ENCODE measurements at places on chromosomes 2 and 18.

DNA sequence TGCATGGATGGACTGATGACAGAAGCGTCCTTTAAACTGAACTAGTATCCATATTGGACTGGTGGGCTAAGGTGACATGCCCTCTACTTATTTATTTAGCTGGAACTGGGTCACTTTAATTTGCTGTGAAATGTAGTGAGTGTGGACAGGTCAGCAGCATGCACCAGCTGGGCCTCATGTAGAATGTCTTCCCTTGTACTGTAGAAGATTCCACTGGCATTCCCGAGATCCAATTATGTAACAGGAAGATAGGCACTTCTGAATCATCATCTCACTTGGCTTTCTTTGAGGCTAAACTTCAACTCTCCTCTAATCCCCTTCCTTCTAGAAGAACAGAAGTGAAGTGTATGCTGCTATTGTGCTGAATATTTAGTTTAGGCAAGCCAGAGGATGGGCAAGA, 296.2 kb downstream of the SLC8A1 start:
- no peak for DNase-seq

DNA sequence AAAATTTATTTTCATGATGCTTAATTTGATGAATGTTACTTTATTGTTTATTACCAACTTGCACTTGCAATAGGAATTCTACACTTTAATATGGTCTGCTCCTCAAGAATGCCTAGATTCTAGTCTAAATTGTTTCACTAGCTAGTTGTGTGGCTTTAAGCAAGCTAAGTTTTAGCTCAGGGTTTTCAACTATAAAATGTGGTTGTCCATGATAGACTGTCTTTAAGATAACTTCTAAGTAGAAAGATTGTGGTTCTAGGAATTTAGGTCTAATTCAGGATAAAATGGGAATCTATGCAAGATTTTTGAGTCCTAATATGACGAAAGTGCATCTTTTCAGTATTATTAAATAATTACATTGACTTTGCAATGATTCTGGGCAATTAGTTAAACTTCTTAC, 294.0 kb downstream of the PLCL1 start:
- no peak for DNase-seq

GRCh38 chr2:218149098-218149497, 17.7 kb downstream of the CXCR1 start:
- DNase-seq, result no peak

DNA sequence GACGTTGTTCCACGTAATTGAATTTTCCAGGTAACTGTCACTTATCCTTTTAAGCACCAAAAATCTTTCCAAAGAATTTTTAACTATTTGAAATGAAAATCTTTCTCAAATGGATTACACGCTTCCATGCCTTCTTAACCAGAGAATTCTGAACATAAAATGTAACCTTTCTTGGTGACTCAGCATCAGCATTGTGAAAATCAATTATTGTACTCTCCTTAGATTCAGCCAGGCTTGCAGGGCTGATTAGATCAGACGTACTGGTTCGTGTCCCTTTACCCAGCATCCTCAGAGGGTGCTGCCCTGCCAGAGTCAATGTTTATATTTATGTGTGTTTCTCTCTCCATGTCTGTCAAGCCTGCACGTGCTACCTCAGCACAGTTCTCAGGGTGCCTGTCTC, 623.9 kb downstream of the CNTNAP5 start:
- DNase-seq, result no peak

GRCh38 chr2:175414882-175415487, 233.5 kb upstream of the ATP5MC3 start:
- no peak for DNase-seq

- no peak for DNase-seq
Observed at GRCh38 chr2:187500585-187501359, 52.7 kb upstream of the CALCRL start.

DNA sequence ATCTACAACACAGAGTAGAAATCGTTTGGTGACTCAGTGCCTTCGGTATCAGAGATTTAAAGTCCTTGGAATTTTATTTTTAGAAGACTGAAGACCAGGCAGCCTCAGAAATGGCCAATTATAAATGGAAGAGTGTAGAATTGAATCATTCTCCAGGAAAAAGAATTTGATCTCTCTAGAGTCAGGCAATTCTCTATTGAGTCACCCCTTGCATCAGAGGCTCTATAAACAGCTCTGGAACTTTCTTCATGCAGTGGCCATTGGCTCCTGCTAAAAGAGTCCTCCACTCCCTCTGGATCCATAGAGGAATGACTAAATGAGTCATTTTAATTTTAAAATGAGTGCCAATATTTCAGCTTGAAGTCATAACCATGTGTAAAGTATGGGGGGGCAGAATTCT, 816.2 kb downstream of the TDRD15 start:
- DNase-seq, result no peak

- no peak for DNase-seq
Observed at GRCh38 chr18:48336332-48336731, 72.9 kb downstream of the ZBTB7C start.

DNA sequence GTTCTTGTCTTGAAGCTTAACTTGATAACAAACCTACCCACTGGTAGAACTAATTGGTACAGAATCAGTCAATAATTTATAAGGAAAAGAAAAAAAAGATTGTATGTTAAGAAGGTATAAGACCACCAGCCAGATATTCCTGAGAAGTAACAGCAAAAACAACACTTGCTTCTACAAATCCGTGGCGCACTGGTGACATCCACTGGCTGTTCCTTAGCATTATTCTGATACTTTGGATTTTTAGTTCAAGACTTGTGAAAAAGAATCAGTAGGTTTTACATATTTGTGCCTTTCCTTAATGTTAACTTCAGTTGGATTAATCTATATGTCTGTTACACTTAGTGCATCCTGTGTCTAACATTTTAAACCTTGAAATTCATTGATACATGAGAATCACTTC, 141.8 kb downstream of the GRB14 start:
- DNase-seq, result no peak

DNA sequence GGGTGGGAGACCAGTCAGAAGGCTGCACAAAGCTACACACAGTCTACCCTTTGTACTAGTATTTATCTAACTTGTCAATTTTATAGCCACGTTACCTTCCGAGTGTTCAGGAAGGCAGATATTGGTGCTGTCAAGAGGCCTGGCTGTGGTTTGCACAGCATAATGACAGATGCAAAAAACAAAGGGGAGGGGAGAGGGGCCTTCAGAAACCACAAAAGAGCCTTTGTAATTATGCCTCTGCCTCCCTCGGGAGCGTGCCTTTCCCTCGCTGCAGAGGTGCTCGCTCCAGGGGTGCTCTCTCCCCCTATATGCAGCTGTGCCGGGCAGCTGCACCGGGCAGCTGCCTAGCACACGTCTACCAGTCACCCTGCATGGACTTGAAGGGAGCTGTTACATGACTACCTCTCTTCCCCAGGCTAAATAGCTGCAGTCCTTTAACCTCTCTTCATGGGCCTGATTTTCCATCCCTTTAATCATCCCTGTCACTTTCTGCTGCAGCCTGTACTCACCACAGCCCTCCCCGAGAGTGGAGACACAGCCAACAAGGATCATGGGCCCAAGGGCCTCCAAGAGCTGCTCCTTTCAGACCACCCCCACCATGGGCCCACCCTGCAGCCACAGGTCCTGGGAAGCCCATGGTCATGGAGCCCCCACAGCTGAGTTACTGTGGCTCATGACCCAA, 168.4 kb upstream of the PKDCC start:
- no peak for DNase-seq

GRCh38 chr2:67214585-67215185, 182.4 kb upstream of the ETAA1 start:
- DNase-seq, result no peak

GRCh38 chr2:191864628-191865374, 17.9 kb upstream of the CAVIN2 start:
- DNase-seq, result no peak

GRCh38 chr18:6650127-6650507, 79.4 kb upstream of the ARHGAP28 start:
- DNase-seq, result no peak
